ENCODE measurements at places on chromosomes 7 and 10.

DNA sequence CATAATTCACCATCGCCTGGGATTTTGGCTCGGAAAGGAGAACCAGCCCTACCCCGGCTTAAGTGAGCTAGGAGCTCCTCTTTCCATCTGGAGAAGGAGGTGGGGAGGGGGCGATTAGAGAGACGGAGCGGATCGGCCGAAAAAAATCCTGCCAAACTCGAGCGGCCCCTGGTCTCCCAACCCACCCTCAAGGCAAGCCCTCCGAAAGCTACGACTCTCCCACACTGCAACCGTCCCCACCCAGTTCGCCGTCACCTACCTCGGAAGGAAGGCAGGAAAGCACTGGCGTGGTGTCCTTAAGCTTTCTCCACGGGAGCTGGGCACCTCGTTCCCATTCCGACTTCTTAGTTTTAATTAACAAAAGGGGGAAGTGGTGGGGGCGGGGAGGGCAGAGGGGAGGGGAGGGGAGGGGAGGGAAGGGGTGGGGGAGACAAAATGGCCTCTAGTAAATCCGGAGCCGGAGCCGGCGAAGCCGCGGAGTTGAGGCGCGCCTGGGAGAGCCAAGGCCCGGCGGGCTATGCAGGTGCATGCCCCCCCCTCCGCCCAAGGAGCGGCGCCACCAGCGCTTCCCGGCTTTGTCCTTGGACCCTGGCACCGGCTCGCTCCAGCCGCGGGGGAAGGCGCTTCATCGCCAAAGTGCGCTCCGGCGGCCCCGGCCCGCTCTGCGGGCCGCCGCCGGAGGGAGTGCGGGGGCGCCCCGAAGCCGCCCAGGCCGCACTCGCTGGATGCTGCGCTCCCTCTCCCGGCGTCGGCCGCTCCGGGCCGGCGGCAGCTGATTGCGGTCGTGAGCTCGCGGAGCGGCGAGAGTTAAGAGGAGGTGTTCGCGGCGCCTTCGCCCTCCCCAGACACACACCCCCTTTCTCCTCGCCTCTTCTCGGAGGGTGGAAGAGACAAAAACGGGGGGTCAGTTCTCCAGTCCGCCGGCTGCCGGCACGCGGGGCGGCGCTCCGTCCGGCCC lies at the start of gene LRRC4:
LRRC4 (minus strand) TSS at position 784 of the 958 bp plus-strand sequence. CDS start 797 bp downstream, outside the sequence.
- no peak for DNase-seq

DNA sequence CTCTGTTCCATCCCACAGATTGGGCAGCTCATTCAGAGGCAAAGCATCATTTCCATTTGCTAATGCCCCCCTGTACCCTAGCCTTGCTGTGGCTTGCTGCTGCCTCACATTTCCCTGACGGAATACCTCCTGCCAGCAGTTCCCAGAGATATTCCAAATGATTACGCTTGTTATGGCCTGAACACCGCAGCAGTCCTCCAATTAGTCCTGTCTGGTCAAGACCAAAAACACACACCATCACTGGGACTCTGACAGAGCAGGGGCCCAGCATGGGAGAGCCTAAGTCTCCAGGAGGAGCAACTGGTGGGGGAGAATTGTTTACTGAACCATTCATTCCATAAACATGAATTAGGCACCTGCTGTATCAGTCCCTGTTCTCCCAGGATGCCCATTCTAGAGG lies 6.1 kb downstream of the OGDHL start:
- DNase-seq, result no peak

DNA sequence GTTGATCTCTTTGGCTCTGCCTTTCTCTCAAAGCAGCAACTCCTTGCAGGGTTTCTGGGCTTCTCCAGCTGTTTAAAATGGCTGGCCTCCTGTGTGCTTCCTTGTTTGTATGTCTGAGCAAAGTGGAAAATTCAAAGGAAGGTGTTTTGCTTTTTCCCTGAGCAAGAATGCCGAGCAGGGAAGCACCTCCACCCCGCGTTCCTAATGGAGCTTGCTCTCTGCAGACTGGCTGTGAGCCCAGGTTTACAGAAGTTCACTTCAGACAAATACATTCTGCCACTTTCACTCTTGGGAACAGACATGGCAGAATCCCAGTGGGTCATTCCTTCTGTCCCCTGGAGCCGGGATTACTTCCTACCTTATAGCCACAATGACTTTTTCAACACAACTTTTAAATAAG lies 181.8 kb upstream of the AGK start:
- DNase-seq, result no peak

DNA sequence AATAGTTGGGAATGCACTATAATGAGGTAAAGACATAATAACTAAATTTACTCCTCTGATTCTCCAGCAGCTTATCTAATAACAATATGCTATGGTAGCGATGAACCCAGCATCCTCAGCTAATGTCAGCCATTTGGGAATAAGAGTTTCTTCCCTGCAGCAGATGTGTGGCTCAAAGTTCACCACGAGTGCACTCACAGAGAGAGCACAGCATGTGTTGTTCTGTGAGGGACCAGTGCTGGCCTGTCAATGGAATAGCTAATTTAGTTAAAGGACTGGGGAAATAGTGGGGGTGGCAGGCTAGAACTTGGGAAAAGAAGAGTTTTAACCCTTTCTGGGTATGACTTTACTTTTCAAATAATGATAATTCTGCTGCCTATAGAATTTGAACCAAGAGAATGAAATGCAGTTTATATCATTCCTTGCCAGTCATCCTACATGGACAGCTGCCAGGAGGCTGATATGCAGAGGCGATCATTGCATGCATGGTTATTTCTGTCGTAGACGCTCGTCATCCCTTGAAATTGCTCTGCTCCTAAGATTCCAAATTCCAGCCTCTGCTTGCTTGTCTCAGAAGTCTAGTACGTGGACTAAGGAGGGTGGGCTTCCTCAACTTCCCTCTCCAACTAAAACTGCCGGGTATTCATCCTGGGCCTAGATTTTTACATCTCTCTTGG lies 355.6 kb downstream of the RNLS start:
- DNase-seq, result no peak

- DNase-seq, result no peak
Observed at GRCh38 chr7:104208421-104208780, 588 bp upstream of the ORC5 start.

- no peak for DNase-seq
Observed at GRCh38 chr7:38744746-38745145, 113.6 kb upstream of the AMPH start.

GRCh38 chr7:26348234-26348851 lies 56.7 kb downstream of the SNX10 start:
- no peak for DNase-seq

DNA sequence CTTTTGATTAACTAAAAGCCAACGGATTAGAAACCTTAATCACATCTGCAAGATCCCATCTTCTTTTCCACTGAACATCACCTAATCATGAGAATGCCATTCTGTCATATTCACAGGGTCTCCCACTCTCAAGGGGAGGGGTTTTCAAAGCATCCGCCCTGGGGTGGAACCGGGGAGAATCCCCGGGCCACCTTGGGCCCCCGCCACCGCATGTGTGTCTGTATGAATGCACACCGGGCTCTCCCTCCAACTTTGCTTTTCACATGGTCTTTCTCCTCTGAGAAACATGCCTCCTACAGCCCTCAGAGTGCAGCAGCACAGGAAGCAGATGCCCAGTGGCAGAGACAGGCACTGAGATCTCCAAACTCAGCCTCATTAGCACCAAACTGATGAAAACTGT lies 233.2 kb upstream of the PPP2R2D start:
- DNase-seq, result no peak

GRCh38 chr7:1959305-1959704 lies 273.4 kb downstream of the MAD1L1 start:
- no peak for DNase-seq

DNA sequence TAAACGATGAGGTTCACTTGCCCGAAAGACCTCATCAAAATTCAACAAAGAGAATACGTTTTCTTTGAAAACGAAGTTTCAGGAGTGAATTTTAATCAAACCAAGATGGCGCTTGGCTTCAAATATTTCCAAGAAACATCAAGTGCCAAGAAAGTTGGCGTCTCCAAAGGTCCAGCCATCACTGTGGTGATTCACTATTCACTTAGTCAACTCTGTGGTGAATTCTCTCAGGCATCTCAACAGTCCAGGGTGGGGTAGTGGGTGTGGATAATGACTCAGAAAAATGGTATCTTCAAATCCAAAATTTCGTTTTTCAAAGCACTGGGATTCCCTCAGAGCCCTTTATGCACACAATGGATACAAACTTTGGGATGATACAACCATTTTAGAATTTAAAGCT lies 133.1 kb downstream of the SVIL start:
- DNase-seq, result no peak

DNA sequence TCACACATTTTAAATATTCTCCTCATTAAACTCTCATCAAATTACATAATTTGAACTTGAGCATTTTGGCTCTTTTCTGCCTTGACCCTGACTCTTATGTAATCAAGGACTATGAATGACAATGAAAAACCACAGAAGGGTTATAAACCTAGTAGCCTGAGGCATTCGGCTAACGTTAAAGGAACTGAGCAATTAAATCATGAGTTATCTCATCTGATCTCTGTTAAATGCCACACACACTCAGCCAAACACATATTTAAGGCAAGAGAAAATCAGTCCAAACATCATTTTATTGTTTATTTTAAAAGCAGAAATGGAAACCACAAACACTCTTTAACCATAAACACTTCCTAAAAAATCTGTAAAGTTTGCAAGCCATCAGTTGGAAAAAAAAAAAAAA lies 204.3 kb downstream of the DGKI start:
- DNase-seq, result no peak

GRCh38 chr7:135385209-135385608 lies 124.7 kb downstream of the CNOT4 start:
- no peak for DNase-seq

DNA sequence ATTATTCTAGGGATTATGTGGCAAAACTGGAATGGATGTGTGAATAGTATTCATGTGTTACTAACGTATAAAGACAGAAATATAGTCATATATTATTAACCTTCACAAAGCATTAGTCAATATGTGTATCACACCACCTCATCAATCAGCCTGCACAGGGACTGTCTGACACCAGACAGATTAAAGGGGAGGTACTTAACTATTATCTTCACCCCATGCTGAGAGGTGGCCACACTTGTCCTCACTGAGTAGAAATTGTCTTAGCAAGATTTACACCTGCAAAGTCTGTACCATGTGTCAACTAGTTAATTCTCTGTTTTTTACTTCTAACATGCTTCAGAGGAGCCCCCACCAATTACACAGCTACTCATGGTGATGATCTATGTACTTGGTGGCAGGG lies 146.3 kb upstream of the LRGUK start:
- no peak for DNase-seq

GRCh38 chr10:61385231-61386001 lies 67.8 kb downstream of the TMEM26 start:
- no peak for DNase-seq

DNA sequence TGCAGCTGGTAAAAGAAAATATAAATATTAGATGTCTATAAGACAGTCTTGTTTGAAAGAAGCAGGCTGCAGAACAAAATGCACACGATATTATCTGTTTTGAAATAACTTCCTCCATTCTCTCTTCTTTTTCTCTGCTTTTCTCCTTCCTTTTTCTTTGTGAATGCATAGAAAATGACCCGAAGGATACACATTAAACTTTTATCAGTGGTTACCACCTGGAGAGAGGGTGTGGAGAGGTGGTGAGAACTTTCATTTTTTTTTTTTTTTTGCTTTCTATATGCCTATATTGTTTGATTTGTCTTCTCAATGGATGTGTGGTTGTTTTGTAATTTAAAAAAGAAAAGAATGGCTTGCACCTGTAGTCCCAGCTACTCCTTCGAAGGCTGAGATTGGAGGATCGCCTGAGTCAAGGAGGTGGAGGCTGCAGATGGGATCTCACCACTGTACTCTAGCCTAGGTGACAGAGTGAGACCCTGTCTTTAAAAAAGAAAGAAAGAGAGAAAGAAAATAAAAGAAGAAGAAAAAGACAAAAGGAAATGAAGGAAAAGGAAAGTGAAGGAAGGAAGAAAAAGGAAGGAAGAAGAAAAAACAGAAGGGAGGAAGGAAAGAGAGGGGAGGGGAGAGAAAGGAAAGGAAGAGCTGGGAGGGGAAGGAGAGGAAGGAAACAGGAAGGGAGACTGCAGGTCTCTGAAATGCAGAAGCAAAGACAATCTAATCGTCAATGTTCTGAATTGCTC lies 64.4 kb downstream of the SAMD9 start:
- no peak for DNase-seq

DNA sequence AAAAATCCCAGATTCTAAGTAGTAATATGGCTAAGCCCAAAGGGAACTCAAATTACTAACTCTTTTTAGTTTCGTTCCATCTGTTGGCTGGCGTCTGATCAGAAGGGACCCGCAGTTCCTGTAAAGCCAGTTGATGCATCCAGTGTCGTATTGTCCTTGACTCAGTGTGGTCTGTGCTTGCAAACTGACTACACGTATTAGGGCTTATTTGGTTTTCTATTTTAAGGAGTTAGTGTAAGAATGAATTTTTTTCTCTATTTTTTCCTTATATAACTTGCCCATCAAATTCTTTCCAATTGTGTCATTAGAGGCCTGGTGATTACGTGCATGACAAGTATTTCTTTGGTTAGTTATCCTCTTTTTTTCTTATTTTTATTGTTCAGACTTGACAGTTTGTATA lies 9.7 kb downstream of the ABCA13 start:
- DNase-seq, result no peak

DNA sequence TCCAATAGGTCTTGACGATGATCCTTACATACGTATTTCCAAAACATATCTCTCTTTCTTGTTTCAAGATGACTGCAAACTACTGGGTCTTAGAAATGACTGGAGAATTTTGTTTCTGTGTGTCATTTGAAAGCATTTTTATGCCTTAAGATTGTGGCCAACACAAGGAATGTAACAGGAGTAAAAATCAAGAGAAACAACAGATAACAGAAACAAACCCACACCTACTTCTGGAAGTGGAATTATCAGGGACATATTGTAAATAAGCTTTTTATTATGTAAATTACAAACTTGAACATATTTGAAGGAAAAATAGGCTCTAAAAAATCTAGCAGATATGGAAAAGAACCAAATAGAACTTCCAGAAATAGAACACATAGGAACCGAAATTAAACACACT lies 195.6 kb downstream of the CYP26A1 start:
- DNase-seq, result no peak

GRCh38 chr10:38047666-38048065 lies 37.2 kb downstream of the ZNF33A start:
- DNase-seq, result no peak

GRCh38 chr10:128058106-128058749 lies 68.0 kb downstream of the MKI67 start:
- no peak for DNase-seq

DNA sequence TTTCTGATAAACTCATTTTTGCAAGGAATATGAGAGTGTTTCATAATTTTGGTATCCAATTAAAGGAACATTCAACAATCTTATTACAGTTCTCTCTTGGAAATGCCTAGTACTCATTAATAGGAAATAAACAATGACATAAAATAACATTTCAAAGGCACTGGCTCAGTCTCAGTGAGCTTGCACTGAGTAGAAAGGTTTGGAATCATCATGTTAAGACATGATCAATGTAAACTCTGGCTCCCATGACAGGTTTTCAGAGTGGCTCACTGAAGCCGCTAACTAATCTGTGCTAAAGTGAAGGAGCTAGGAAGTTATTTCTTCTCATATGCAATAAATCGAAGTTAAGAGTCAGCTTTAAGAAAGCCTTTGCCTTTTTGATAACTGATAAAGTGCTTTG lies 203.3 kb upstream of the HGF start:
- DNase-seq, result no peak
